Aorta (tissue), 5 donors: ENCODE measurements at places on chromosomes 1 and 21. TPM values are rescaled to one million over a fixed set of nuclear protein-coding genes. Genes with fewer than 3 reads are reported as not detected.

DNA sequence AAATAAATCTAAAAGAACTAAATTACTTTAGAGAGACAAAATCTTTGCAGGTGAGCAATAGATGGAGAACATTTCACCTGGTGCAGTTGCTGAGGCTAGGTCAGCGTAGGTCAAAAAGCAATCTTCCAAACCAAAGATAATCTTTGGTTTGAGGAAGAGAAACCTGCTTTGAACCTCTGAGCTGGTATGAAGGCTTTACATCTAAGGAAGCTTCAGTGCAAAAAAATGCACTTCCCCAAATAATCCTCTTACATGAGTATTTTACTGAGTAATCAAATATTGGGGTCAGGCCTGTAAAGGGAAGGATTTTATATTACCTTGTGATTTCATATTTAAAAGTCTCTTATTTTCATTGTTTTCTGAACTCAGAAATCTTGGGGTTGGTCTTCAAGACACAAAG lies 223.6 kb downstream of the SRGAP2C start:
- no peak for DNase-seq

DNA sequence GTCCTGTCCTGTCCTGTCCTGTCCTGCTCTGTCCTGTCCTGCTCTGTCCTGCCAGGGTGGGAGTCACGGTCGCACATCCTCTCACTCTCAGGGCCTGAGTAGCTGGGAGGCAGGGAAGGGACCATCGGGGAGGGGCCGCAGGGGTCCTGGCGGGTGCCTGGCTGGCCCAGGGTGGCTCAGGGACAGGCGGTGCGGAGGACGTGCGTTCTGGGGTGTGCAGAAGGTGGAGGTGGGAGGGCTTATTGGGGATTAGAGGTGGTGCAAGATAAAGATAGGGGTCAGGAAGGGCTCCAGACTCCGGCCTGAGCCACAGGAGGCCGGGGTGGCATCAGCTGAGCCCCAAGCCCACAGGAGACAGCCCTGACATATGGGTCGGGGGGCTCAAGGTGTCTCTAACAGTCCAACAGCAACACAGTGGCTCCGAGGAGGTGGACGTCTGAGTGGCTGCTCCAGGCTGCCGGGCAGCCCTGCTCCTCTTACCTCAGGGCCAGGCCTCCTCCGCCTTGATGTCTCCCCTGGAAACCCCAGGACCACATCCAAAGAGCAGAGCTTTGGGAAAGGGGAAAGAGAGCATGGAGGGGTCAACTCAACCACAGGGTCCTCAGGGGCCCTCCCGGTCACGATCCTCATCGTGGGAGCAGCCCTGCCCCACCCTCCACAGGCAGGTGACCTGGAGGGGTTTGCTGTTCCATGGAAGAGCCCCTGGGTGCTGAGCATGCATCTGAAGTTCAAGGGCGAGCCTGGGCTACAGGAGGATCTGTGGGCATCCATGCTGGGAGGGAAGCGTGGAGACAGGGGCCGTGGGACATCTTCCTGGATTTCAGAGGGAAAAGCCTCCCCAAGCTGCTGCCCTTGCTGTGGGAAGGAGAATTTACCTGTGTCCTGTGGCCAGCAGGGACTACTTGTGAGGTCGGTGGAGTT lies 39.6 kb upstream of the ADARB1 start:
- peak; percentile 51 for DNase-seq

DNA sequence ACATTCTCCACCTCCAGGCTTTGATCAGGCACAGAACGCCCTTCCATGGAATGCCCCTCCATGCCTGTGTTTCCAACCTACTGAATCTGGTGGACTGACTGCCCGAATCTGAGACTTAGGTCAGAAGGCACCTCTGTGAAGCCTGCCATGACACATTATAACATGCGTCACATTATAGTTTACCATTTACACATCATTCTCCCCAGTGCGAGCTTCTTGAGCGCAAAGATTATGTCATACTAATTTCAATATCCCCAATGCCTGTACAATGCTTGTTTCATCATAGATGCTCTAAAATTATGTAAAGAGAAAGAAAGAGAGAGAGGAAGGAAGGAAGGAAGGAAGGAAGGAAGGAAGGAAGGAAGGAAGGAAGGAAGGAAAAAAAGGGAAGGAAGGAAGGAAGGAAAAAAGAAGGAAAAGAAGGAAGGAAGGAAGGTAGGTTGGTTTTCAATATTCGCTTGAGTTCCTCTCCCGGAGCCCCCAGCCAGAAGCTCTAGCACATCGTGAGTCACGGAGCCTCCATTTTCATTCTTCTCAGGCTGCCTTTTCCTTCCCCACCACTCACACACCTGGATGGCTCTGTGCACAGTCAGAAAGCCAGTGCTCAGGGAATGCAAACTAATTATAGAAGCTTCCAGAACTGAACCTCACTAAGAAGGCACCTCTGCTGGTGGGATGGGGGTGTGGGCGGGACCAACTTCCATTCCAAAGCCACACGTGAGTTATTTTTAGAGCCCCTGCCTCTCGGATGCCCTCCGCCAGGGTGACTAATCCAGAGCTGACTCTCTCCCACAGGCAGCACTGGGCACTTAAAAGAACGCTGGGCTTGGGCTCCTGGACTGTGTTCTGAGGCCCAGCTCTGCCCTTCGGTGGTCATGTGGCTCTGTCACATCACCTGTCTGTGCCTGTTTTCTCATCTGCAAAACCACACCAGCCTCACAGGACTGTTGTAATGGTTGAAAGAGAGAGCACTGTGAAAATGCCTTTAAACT lies 27.4 kb downstream of the LAMB3 start:
- no peak for DNase-seq

DNA sequence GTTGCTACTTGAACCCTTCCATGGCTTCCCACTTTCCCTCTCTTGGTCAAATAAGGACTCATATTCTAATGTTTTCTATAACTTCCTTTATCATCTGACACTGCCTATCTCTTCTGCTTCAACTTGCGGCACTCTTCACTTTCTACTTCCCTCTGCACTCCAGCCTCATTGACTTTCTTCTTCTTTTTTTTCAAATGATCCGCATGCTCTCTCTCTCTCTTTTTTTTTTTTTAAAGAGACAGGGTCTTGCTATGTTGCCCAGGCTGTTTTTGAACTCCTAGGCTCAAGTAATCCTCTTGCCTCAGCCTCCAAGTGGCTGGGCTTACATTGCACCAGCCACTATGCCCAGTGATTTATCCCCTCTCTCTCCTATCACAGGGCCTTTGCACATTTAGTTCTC lies 7.3 kb upstream of the IL10 start:
- no peak for DNase-seq

- no peak for DNase-seq
Measured at GRCh38 chr1:27566462-27567145, 37.3 kb downstream of the AHDC1 start.

DNA sequence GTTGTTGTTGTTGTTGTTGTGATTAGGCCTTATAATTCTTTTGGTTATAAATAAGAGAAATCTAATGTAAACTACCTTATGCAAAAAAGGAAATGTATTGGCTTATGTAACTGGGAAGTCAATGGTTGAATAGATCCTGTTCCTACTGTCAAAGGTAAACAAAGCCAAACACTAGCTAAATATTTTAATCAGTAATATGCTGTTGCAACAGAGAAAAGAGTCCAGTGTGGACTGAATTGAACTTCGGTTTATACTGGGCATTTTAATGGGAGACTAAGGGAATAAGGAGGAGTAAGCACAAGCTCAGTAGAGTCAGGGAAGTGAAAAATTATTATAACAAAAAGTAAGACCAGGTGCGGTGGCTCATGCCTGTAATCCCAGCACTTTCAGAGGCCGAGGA lies 15.4 kb downstream of the MSH4 start:
- no peak for DNase-seq

DNA sequence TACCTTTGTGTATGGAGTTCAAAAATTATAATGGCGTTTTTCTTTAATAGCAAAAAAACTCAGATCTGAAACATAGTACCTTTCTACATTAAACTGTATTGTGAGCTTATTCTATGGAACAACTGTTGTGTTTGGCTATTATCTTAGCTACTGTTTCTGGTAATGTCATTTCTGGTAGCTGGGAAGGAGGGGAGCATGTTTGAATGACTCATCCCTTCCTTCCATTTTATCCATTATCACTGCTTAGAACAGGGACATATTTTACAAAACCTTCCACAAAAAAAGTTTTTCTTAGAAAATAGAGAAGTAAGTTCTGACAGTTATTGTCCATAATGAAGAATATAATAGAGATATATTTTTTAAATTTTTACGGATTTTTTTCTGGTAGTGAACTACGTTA lies 128.3 kb downstream of the NRDC start:
- no peak for DNase-seq

DNA sequence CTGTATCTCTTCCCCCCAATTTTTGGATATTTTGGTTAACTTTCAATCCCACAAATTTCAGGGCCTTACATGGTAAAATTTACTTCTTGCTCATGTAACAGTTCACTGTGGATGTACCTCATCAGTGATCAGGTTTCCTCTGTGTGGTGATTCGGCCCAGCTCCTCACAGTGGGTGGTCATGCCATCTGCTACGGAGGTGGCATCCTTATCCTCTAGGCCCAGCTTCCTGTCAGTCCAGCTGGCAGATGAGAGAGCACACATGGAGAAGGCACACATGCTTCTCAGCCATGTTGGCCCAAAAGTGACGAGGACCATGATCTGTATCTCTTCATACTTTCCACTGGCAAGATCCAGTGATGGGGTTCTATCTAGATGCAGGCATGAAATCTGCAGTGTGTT lies 27.2 kb downstream of the PCBP3 start:
- DNase-seq, result no peak

DNA sequence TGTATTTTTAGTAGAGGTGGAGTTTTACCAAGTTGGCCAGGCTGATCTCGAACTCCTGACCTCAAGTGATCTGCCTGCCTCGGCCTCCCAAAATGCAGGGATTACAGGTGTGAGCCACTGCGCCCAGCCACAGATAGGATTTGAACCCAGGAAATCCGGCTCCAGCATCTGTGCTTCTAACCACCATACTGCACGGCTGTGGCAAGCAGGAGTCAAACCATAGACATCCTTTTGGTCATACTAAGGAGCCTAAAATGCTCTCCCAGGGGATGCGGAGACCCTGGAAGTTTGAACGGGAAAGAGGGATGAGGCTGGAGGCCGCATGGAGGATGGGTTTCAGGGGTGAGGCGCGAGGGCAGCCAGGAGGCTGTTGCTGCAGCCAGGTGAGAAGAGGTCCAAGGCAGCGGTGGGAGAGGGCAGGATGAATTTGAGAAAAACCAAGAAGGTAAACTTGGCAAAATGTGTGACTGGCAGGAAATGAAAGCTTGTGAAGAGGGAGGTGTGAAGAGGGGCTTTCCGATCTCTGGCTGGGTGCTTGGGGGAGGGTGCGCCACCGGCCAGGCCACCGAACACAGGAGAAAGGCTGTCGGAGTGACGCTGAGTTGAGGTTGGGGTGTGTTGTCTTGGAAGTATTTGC lies 24.0 kb upstream of the CDK18 start:
- DNase-seq, result no peak

DNA sequence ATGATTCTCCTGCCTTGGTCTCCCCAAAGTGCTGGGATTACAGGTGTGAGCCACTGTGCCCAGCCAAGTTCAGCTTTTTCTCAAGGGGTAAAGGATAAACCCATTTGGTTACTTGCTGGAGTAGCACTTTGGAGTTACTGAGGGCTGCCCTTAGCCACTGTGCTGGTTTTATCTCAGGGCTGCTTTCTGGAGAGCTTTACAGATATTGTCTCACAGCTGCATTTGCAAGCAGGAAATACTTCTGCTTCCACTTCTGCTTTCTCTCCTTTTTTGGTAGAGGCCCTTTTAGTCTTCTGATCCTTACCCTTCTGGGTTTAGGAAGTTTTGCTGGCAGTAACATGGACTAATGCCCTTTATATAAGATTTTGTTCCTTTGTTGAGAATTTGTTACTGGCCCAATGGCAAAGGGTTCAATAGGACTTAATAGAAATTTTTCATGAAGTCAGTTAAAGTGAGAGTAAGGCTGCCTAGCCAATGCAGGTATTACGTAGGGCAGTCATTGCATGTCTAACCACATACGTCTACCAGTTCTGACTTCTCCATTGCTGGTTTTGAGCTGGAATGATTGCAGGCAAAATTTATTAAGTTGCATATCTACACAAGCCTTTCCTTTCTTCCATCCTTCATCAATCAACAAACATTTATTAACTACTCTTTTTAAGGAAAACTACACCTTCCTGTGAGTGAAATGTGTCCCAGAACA lies 24.4 kb downstream of the CAP1 start:
- DNase-seq, result no peak

DNA sequence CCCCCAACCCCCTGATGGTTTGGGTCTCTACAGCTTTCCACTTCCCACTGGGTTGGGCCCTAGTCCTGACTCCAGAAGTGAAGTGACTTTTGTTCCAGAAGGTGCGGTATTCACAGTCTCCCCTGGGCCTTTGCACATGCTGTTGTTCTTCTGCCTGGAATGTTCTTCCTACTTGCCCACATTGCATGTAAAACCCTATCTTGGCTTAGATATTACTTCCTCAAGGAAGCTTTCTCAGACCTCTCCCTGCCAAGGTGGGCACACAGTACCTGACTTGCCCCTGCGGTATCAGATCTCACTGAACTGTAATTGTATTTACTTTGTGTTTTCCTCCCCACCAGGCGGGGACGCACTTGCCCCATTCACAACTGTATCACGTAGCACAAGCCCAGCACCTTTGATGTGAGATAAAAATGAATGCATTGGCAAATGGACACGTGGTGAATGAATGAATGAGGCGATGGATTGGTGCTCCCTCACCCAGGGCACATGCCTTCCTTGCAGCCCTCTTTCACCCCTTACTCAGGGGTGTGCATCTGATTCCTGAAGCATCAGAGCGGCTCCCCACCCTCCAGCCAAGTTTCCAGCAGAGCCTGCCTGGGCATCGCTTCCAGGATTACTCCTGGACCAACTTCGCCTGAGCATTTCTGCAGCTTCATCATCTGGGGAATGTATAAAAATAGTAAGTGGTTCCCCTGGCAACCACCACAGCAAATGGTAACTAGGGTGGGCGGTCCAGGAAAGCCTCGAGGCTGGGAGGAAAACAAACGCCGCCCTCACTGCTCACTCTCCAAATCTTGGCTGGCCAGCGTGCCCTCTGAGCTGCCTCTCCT lies 19.8 kb downstream of the NENF start:
- DNase-seq, result peak; percentile 89

- no peak for DNase-seq
Measured at GRCh38 chr1:197481101-197481500, 213.0 kb downstream of the CRB1 start.

LRRC39 gene
- total RNA-seq, result 1.4 TPM

KIAA0040 gene
- 25.8 TPM for total RNA-seq

ELOVL1 gene
- total RNA-seq, result 57.4 TPM

LCE5A gene
- not detected for total RNA-seq

HHIPL2 gene
- not detected for total RNA-seq

FAM163A gene
- total RNA-seq, result not detected

USP33 gene
- 74.6 TPM for total RNA-seq

PLCH2 gene
- 0.71 TPM for total RNA-seq

NEK2 gene
- 1.0 TPM for total RNA-seq

SYF2 gene
- total RNA-seq, result 43.0 TPM
